ENCODE measurements at places on chromosomes 6 and 20.

- H3K27me3 ChIP-seq, result no peaks in the 10 kb centered on the region
- H3K4me1 ChIP-seq, result no peaks in the 10 kb centered on the region
- H3K36me3 ChIP-seq, result no peaks in the 10 kb centered on the region
These were observed 637.4 kb downstream of the MMUT start for GRCh38 chr6:48825501-48826151.

DNA sequence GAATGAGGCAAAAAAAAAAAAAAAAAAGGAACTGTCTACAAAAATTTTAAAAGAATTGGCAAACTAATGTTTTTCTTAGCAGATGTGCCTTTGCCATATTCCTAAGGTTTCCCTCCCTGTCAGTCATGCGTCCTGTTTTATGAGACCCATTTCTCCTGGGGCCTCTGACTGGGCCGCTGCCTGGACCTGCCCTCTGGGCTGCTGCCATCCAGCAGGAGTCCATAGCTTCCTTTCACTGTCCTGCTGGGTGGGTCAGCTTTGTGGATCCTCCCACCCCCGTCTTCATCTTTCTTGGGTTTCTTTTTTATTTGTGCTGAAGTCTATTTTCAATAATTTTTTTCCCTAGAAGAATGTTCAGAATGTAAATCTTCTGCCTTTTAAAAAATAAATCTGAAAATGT lies 110.8 kb upstream of the SCP2D1 start:
- H3K27me3 ChIP-seq, result no peaks in the 10 kb centered on the region
- peaks cover 3% of the 10 kb centered on the region for H3K4me1 ChIP-seq
- H3K36me3 ChIP-seq, result no peaks in the 10 kb centered on the region
- no peak for DNase-seq
- H3K4me3 ChIP-seq, result no peak overlapping the region
- H3K27ac ChIP-seq, result no peak overlapping the region

DNA sequence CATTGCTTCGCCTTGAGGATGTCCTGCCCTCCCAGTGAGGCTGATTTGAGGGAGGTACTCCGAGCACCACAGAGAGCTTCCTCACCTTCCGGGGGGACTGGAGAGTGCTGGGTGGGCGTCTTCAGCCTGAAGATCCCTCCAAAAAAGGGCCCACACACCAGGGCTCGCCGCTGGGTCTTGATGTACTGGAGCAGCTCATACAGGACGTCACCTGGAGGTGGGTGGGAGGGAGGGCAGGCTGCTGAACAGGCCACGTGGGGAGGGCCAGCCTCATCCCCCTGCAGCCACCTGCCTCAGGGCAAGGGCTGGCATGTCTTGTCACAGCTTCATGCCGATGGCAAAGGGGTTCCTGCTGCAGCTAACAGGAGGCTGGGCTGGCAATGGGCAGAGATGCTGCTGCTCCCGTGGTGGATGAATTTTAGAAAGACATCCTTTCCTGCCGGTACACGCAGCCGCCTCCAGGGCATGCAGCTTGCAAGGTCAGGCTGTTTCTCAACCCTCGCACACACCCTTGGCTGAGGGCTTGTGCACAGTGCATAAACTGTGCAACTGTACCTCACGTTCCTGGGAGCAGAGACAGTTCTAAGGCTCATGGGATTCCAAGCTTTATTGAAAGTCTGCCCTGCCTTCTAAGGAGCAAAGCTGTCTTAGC lies 14.0 kb downstream of the ETV7 start:
- H3K27me3 ChIP-seq, result no peaks in the 10 kb centered on the region
- no peak for DNase-seq
- H3K4me3 ChIP-seq, result no peak overlapping the region
- no peak overlapping the region for H3K27ac ChIP-seq
- H3K4me1 ChIP-seq, result peaks cover 17% of the 10 kb centered on the region
- H3K36me3 ChIP-seq, result no peaks in the 10 kb centered on the region

DNA sequence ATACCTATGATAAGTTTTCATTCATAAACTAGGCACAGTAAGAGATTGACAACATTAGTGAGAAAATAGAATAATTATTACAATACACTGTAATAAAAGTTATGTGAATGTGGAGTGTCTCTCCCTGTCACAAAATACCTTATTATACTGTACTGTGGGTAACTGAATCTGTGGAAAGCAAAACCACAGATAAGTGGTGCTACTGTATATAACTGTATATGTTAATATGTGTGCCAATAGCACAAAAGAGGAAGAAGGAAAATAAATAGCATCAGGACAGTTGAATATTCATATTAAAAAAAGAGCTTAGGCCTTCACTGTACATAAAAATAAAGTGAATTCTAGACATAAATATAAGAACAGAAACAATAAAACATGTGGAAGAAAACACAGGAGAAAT lies 243.5 kb downstream of the CDKAL1 start:
- H3K27me3 ChIP-seq, result no peaks in the 10 kb centered on the region
- peaks cover 6% of the 10 kb centered on the region for H3K36me3 ChIP-seq
- H3K27ac ChIP-seq, result no peak overlapping the region
- H3K4me1 ChIP-seq, result no peaks in the 10 kb centered on the region
- DNase-seq, result no peak

GRCh38 chr6:154732538-154733182 lies 556 bp upstream of the SCAF8 start:
- no peaks in the 10 kb centered on the region for H3K36me3 ChIP-seq
- peak overlapping the region; percentile 100 for H3K27ac ChIP-seq
- peak overlapping the region; percentile 73 for H3K4me3 ChIP-seq
- no peaks in the 10 kb centered on the region for H3K27me3 ChIP-seq
- DNase-seq, result no peak
- peaks cover 41% of the 10 kb centered on the region for H3K4me1 ChIP-seq

GRCh38 chr20:61449057-61449609 lies 197.1 kb downstream of the CDH4 start:
- no peak for DNase-seq
- no peak overlapping the region for H3K27ac ChIP-seq
- no peaks in the 10 kb centered on the region for H3K36me3 ChIP-seq
- no peak overlapping the region for H3K4me3 ChIP-seq
- H3K4me1 ChIP-seq, result no peaks in the 10 kb centered on the region

GRCh38 chr20:45970646-45971424 lies 1.2 kb downstream of the ZNF335 start:
- H3K27me3 ChIP-seq, result no peaks in the 10 kb centered on the region
- DNase-seq, result peak; percentile 80
- H3K4me1 ChIP-seq, result peaks cover 24% of the 10 kb centered on the region
- peak overlapping the region; percentile 99 for H3K27ac ChIP-seq
- peak overlapping the region; percentile 72 for H3K4me3 ChIP-seq

Measured in suprapubic skin (tissue), 4 donors.